ENCODE measurements at places on chromosomes 11 and 22. TPM values are rescaled to one million over a fixed set of nuclear protein-coding genes. Genes with fewer than 3 reads are reported as not detected.

- H3K27me3 ChIP-seq, result no peaks in the 10 kb centered on the region
- DNase-seq, result peak; percentile 68
- no peak overlapping the region for H3K4me3 ChIP-seq
- no peak overlapping the region for H3K27ac ChIP-seq
Observed at GRCh38 chr11:15493921-15494620, 379.3 kb downstream of the INSC start.

- H3K4me1 ChIP-seq, result peaks cover 34% of the 10 kb centered on the region
- no peak for DNase-seq
Observed at GRCh38 chr11:86172894-86173293, 71.7 kb upstream of the EED start.

- no peak for DNase-seq
- H3K27ac ChIP-seq, result no peak overlapping the region
- no peaks in the 10 kb centered on the region for H3K36me3 ChIP-seq
- no peaks in the 10 kb centered on the region for H3K27me3 ChIP-seq
- H3K4me3 ChIP-seq, result no peak overlapping the region
- H3K4me1 ChIP-seq, result no peaks in the 10 kb centered on the region
Observed at GRCh38 chr11:116536416-116536815, 236.4 kb downstream of the BUD13 start.

ACTN3 gene
- total RNA-seq, result not detected

HBG2 gene
- not detected for total RNA-seq

DNA sequence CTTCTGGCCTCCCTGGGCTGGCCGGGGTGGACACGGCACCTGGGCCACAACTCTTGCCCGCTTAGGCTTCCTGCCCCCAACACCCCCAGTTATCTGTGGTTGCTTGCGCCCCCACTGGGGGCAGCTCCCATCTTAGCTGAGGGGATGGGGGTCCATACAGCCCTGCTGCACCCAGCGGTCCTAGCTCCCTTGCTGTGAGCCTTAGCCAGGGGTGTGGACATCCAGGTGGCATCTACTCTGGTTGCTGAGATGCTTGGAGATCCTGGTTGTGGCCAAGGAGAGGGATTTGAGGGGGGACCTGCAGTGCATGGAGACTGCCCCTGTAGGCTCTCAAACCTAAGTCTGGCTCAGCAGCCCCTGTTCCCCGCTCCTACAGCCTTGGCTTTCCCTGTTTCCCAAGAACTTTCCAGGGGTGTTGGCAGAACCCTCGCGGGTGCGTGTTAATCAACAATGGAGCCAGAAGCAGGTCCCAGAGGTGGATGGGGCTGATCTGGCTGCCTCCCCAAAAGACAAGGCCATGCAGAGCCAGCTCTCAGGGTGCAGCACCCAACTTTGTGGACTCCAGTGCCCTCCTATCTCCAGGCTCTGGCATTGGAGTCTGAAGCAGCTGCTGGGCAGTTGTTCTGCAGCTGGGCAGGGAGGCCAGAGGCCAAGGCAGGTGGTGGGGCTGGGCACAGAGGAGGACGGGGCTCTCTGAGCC, 3.3 kb downstream of the KCNQ1 start:
- peaks cover 25% of the 10 kb centered on the region for H3K27me3 ChIP-seq
- no peak overlapping the region for H3K4me3 ChIP-seq
- no peak overlapping the region for H3K27ac ChIP-seq

SNX15 gene
- 21.2 TPM for total RNA-seq

Data from esophagus muscularis mucosa (tissue), 4 donors.